ENCODE measurements at places on chromosomes 1 and 21.

DNA sequence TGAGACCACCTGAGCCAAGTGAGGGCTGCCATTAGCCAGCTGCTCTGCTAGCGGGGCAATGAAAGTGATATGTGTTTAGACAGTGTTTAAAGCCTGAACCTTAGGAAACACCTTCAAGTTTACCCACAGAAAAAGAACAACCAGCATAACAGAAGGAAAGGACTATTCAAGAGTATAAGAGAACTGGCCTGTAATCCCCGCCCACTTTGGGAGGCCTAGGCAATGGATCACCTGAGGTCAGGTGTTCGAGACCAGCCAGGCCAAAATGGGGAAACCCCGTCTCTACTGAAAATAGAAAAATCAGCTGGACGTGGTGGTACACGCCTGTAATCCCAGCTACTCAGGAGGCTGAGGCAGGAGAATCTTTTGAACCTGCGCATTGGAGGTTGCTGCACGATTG is 149.4 kb downstream of the PCP4 start:
- DNase-seq = no peak

GRCh38 chr1:54812801-54813484 is 11.8 kb upstream of the TTC22 start:
- DNase-seq = no peak

DNA sequence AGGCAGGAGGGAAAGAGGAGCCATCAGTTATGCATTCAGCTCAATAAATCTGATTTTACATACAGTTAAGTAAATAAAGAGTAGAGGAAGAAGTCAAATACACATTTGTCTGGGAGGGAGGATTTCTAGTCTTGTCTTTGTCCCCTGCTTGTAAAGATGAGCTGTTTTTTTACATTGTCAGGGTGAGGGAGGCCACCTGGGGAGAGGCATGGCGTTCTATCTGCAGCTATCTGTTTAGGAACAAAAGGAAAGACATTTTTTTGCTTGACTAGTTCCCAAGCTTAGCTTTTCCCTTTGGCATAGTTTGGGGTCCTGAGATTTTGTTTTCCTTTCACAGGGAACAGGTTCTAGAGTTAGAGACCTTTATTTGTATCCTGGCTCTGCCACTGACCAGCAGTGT is 14.9 kb downstream of the RAD54L start:
- no peak for DNase-seq

- DNase-seq = no peak
Observed at GRCh38 chr1:28209700-28210099, 23.1 kb downstream of the DNAJC8 start.

DNA sequence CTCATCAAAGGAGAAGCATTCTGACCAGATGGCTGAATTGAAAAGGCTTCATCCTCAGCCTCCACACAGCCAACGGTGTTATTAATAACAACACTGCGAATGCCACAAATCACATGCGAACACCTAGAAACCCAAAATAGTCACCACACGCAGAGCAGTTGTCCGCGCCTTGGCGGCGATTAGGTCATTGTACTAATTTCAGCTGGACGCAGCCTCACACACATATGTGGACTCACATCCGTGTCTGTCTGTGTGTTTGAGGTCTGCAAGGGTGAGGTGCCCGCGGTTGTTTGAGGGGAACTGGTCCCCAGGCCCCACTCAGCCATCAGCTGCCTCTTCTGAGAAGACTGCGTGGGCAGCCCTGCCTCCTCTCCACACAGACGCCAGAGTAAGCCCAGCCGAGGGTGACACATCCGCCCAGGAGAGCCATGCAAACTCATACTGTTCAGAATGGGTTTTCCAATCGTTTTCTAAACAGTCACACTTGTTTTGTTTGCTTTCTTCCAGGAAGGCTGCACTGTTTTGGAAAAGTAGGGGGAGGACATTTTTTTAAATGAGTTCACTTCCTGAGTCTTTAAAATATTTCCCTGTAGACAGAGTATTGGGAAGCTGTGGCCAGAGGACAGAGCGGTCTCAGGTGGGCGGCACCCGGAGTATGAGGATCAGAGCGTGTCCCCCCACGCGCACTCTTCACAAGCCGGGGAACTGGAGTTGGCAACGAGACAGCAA is 53.4 kb downstream of the TOMM20 start:
- peak; percentile 96 for DNase-seq

GRCh38 chr1:71780681-71781080 is 501.7 kb downstream of the NEGR1 start:
- no peak for DNase-seq

GRCh38 chr21:36699546-36700294 is 805 bp downstream of the SIM2 start:
- DNase-seq = no peak

DNA sequence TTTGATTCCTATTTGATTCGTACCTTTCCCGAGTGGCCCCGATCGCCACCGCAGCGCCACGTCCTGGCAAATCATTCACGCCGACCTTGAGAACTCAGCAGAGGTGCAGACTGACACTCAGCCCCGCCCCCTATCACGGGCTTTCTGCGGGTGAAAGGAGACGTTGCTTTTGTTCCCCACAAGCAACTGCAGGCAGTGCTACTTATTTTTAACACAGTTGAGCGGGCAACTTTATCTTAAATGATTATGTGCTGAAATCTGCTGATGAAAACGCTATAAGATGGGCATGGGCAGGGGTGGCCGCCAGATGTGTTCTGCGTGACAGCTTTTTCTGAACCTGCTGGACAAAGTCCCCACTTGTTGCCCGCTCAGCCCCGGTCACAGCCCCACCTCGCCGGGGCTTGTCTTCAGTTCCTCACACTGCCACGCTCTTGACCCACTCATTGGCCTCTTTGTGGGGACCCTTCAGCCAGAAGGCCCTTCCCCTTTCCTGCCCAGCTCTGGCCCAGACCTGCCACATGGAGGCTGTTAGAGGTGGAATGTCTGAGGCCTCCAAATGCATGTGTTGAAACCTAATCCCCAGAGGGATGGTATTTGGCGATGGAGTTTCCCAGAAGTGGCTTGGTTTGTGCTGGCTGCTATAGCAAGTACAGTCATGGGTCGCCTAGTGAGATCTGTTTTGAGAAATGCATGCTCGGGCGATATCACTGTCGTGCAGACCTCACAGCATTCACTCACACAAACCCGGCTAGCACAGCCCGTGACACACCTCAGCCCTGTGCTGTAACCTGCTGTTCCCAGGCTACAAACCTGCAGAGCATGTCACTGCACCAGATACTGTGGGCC is 15.7 kb upstream of the PDXK start:
- DNase-seq = peak; percentile 78

DNA sequence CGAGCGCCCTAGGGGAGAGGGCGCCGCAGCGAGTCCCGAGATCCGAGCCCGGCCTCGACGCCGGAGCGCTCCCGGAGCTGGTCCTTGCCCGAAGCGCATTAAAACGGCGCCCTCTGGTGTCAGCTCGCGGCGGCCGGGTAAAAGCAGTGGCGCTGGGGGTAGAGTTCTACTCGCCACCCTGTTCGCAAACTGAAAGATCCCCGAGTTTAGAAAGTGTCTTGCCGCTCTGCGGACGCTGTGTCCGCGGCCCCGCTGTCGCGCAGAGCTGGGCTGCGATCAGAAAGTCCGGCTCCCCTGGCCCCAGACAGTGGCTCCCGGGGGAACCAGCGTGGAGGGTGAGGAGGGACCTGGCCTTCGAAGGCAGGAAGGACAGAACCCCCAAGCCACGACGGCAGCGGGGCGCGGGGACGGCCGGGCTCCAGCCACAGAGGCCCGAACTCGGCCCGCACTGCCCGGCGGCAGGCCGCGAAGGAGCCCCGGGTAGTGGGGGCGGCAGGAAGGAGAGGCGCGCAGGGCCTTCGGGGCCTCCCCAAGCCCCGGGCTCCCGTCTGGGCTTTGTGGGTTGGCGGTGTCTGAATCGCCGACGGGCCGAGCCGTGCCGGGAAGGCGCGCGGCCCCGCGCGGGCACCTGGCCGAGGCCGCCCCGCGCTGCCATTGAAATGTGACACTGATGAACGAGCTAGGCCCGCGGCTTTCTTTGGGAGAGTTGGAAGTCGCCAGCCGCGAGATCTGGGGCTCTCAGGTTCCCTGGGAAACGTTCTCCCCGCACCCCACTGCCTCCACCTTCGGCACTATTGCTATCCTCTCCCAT is 39.1 kb upstream of the NFIA start:
- peak; percentile 81 for DNase-seq

DNA sequence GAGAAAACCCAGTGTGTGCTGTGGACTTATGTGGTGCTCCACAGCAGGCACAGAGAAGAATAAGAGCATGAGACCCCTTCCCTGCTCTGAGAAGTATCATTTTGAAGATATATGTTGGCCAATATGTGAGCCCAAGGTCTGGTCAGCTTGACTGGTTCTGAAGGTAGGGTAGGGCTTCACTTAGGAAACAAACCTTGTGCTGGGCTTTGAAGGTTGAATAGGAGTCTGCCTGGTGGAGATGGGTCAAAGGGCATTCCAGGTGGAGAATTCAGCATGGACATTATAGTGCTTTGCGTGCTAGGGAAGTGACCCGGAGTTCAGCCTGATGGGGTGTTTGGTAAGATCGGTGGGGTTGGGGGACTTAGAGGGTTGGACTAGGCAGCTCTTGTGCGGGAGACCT is 99.1 kb downstream of the EPHB2 start:
- no peak for DNase-seq
